AG10803 (cell line): ENCODE measurements at places on chromosomes 3 and 15.
A peak's percentile ranks its signal among the peaks of the same experiment; 100 is the strongest.

GRCh38 chr3:170863816-170864215 is 6.2 kb downstream of the RPL22L1 start:
- DNase-seq, result no peak

DNA sequence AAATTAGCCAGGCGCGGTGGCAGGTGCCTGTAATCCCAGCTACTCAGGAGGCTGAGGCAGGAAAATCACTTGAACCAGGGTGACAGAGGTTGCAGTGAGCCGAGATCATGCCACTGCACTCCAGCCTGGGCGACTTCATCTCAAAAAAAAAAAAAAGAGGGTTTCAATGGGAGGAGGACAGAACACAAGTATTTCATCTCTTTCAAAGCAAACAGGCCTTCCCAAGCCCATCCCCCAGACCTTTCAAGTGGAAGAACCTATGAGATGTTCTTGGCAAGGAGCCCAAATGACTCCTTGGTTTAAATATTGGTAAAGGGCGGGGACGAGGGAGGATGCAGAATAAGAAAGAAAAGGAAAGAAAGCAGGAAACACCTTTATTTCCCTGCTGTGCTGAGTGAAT is 62.2 kb upstream of the MCF2L2 start:
- no peak for DNase-seq

- no peak for DNase-seq
Measured at GRCh38 chr15:93088200-93088980, 621 bp downstream of the RGMA start.

DNA sequence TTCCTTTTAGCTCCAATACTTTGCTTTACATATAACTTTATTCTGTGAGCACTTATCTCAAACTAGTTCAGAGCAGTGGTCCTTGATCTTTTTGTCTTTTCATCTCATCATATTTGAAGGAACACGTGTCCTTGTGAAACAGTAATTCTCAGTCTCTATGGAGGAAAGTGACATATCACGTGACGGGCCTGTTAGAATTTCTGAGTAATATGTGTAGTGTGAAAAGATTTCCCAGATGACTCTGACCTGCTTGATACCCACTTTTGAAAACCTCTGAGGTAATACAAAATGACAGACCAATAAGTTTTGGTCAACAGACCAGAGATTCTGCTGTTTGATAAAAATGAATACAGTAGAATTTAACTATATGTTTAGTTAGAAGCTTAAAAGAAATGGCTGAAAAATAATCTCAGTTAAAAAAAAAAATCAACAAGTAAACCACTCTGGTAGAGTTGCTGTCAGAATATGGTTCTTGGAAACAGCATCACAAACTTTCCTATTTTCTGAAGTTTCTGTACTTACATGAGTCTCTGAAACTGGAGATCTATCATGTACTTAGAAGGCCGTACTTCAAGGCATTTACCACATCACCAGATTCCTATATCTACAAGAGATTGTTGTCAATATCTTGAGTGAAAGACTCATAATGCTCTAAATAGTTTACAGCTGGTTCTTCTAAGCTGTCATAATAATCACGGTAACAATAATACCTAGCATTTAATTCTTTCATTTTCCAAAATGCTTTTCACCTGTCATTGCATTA is 590.2 kb upstream of the TBL1XR1 start:
- no peak for DNase-seq

GRCh38 chr15:79736435-79737000 is 160.3 kb downstream of the MTHFS start:
- DNase-seq, result no peak

DNA sequence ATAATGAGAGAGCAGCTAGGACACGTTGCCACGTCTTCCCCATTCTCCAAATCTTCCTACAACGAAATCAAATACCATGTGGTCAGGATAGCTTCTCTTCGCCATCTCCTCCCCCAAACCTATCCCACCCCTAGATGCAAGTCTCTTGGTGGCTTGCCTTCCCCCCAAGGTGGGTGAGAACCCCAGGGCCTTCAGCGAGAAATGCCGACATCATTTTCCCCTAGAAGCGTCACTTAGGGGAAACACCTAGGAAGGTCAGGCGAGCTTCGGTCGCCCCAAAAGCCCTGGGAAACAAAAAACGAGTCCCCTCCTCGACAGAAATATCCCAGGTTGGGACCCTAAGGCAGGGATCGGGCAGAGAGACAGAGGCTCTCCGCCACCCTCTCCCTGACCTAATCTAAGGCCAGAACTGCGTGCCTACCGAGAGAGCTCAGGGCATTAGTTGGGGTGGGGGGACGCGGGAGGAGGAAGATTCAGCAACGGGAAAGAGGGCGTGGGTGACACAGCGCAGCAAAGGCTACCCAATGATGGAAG is 502 bp downstream of the DPH3 start:
- no peak for DNase-seq

- DNase-seq, result peak; percentile 69
Measured at GRCh38 chr15:99213187-99213811, 36.1 kb downstream of the TTC23 start.

DNA sequence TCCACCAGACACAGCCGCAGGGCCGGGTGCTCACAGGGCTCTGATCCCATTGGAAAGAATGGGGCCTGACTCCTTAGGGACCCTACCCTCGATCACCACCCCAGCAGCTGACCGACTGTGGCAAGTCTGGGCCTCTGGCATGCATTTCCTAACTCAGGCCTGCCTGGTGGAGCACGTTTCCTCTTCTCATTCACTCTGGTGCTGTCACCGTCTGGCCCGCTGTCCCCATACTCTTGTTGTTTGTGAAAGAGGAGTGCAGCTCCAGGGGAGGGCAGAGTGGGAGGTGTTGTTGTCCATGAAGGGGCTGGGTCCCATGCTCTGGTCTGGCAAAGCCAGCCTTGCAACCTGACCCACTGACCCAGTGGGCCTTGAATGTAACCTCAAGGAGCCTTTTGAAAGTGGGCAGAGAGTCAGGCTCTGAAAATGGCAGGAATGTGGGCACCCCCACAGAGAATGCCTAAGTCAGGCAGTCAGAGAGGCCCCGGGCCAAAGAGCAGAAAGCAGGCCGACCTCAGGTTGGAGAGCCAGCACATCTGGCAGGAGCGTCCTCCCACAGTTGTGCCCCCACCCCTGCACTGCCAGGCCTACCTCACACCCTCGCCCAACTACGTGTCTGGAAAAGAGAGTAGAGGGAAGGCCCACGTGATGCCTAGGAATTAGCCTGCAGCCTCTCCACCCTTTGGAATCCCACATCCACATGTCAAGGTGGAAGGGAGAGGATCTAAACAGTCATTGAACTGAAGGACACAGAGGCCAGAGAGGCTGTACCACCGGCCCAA is 10.9 kb downstream of the SEMA7A start:
- peak; percentile 95 for DNase-seq

- peak; percentile 68 for DNase-seq
Measured at GRCh38 chr3:71570546-71570945, 13.0 kb downstream of the FOXP1 start.

- DNase-seq, result no peak
Measured at GRCh38 chr3:134857776-134858362, 62.8 kb downstream of the EPHB1 start.

GRCh38 chr15:41603941-41604911 is 45.2 kb downstream of the TYRO3 start:
- DNase-seq, result peak; percentile 89

- DNase-seq, result no peak
Measured at GRCh38 chr15:67172172-67172571, 82.3 kb downstream of the AAGAB start.

GRCh38 chr3:143476965-143477640 is 357.5 kb downstream of the CHST2 start:
- no peak for DNase-seq

- DNase-seq, result no peak
Measured at GRCh38 chr15:74995779-74996765, 709 bp downstream of the SCAMP5 start.

- DNase-seq, result no peak
Measured at GRCh38 chr3:9686050-9686550, 17.5 kb upstream of the CPNE9 start.

DNA sequence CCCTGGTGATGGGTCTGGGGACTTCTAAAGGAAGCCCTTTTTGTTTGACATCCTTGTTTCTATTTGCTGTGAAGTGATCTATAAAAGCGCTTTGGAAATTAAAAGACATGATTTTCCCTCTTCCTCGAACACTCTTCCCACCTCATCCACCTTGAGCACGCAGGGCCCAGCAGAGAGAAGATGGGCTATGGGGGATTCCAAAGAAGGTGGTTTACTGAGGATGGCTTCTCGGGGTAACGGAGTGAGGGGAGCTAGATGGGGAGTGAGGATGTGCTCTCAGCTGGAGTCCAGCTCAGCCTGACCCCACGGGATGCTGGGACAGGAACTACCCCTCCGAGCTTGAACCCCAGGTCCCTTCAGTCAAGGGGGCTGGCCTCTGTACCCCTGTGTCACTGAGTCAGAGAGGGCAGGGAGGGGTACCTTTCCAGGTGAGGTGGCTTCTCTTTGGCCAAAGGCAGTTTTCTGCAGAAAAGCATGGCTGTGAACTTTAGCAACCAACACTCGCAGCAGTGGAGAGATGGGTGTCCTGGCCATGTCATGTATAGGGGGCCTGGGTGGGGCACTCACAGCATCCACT is 180.7 kb upstream of the SMAD3 start:
- no peak for DNase-seq

DNA sequence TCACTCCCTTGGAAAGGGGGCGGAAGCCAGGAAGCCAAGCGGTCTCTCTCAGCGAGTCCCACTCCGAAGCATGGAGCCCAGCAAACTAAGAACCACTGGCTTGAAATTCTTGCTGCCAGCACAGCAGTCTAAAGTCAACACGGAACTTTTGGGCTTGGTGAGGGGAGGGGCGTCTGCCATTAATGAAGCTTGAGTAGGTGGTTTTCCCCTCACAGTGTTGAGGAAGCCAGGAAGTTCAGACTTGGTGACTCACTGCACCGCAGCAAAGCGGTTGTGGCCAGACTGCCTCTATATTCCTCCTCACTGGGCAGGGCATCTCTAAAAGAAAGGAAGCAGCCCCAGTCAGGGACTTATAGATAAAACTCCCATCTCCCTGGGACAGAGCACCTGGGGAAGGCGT is 665.4 kb upstream of the CBLB start:
- DNase-seq, result peak; percentile 19

DNA sequence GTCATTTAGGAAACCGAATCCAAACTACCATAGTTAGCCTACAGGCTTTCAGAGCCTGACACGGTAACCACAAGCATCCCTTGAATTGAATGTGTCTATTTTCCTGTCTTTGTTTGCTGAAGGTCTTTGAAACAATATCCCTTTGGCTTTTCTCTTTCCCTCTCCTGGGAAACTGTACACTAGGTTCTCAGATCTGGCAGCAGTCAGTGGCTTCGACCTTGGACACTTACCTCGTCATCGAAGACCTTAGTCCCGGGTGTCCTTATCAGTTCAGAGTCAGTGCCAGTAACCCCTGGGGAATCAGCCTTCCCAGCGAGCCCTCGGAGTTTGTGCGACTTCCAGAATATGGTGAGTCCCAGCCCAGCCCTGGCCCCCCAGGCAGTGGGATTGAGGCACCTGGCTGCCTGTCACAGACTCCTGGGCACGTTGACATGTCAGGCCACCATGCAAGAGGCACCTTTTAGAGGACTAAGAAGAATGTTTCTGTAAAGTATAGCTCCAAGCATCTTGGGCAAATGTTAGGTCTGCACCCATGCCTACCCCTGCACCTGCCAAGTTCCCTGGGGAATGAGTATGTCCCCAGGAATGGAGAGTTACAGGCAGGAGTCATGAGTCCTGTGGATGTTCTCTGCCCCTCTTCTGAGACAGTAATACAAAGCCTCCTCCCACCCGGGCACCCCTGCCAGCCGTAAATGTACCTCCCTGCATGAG is 30.4 kb upstream of the UMPS start:
- no peak for DNase-seq

GRCh38 chr15:52667597-52667996 is 11.6 kb downstream of the ATOSA start:
- no peak for DNase-seq

- no peak for DNase-seq
Measured at GRCh38 chr3:42277676-42278075, 11.7 kb upstream of the CCK start.

- no peak for DNase-seq
Measured at GRCh38 chr3:157444797-157445184, 8.1 kb downstream of the PTX3 start.

DNA sequence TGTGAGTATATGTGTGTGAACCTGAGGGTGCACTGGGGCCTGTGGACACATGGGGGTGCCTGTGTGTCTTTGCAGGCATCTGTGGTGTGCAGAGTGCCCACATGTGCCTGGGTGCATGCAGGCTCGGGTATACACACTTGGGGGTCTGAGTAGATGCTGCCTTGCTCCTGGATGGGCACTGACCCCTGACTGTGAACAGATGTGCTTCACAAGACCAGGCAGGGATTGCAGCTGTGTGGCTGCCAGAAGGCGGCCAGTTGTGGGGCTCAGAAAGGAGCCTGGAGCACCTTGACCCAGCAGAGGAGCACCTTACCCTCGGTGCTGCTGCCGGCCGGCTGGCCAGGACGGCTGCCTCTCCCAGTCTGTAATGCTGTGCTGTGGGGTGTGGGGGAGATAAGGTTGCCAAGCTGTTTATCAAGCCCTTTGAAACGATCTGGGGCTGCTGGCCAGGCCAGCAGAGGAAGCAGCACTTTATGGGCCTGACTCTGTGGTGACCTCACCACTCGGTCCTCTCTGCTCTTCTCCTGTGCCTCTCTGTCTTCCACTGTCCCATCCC is 55.5 kb upstream of the MRPS22 start:
- DNase-seq, result no peak

GRCh38 chr3:122926322-122926721 is 101.2 kb downstream of the SEMA5B start:
- DNase-seq, result no peak

DNA sequence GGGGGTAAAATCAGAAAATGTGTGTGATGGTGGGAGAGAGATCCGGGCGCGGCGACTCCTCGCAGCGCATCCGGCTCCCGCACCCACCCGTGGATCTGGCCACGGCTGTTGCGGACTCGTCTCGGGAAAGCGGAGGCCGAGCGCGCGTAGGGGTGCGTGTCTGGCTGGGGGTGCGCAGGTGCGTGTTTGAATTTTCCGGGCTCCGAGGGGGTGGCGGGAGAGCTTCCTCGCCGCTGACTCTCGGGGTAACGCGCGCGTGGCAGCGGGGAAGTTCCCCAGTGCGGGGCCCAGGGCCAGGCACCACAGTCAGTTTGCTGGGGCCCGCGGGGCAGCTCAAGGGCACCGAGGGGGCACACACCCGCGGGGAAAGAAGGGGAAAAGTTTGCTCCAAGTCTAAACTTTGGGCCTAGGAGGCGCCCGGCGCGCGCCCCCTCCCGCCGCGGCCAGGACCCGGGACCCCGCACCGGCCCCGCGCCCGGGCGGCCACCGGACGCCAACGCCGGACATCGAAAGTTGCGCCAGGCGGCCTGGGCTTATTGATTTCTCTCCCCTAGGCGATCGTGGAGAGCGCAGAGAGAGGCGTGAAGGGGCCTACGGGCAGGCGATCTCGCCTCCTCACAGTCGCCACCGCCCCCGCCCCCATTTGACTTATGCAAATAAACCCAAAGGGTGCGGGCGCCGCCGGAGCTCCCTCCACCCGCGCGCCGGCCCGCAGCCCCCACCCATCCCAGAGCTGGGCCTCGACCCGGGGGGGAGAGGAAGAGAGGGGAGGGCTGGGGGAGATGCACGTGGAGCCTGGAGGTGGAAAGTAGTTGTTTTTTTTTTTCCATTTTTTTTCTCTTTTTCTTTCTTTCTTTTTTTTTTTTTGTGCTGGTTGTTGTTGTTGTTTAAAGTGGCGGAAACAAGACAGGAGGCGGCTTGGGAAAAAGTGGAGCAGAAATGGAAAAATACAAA is 639 bp downstream of the FOXP1 start:
- peak; percentile 58 for DNase-seq
